ENCODE measurements at places on chromosomes 16 and 17.

- DNase-seq: peak; percentile 80
Observed at GRCh38 chr16:69481901-69482341, 57.5 kb downstream of the CYB5B start.

GRCh38 chr17:63170795-63171194, 204.8 kb downstream of the TANC2 start:
- DNase-seq: no peak

GRCh38 chr16:8929086-8929748, 34.5 kb downstream of the USP7 start:
- DNase-seq: no peak

DNA sequence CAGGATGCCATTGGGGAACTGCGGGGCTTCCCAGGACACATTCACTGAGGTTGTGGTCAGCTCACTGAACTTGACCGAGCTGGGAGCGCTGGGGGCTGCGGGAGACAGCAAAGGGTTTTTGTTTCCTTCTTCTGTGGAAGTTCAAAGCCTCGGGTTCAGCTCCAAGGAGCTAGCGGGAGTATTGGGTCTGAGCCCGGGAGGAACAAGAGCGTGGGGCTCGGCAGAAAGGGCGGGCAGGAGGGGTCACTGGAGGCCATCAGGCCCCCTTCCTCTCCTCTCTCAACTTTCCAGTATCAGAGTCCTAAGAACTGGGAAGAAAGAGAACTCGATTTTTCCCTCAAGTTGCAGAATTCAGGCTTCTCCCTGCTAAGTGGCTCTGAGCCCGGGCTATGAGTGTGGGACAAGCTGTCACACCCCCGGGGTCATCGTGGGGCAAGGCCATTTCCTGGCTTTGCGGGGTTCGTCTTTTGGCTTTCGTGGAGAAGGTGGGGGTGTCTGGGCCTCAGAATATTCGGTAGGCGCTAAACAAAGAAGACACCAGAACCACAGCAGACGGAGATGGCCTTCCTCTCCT, 53.6 kb upstream of the CDC42EP4 start:
- DNase-seq: no peak

GRCh38 chr17:57945996-57946797, 9.0 kb downstream of the CUEDC1 start:
- no peak for DNase-seq

- DNase-seq: peak; percentile 10
Observed at GRCh38 chr16:55207693-55208428, 116.1 kb upstream of the IRX6 start.

DNA sequence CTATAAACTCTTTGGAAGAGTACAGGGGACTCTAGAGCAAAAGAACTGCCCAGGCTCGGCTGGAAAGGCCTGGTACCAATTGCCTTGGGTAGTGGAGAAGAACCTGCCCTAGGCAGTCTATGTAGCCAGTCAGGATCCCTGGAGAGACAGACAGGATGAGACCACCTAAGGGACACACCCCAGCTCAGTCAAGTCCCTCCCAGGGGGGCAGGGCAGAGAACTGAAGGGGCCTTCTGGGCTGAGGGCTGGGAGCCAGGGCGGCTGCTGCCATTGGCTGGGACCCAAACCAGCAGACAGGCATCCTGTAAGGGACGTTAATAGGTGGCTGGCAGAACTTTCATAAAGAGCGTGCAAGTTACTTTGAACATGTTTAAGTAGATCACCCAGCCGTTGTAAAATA, 12.8 kb upstream of the SLC38A8 start:
- DNase-seq: no peak

DNA sequence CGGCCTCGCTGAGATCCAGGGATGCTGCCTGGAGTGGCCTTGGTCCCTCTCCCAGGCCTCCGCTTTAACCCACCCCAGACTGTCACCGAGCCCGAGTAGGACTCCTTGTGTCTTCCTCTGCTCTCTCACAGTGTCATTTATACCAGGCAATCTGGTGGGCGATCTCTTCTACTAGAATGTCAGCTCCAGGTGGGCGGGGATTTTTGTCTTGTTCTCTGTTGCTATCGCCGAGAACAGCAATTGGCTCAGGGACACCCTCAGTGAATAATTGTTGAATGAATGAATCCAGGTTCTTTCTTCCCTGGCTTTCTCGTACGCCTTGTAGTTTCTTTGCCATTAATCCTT, 591 bp downstream of the DHX38 start:
- DNase-seq: no peak

DNA sequence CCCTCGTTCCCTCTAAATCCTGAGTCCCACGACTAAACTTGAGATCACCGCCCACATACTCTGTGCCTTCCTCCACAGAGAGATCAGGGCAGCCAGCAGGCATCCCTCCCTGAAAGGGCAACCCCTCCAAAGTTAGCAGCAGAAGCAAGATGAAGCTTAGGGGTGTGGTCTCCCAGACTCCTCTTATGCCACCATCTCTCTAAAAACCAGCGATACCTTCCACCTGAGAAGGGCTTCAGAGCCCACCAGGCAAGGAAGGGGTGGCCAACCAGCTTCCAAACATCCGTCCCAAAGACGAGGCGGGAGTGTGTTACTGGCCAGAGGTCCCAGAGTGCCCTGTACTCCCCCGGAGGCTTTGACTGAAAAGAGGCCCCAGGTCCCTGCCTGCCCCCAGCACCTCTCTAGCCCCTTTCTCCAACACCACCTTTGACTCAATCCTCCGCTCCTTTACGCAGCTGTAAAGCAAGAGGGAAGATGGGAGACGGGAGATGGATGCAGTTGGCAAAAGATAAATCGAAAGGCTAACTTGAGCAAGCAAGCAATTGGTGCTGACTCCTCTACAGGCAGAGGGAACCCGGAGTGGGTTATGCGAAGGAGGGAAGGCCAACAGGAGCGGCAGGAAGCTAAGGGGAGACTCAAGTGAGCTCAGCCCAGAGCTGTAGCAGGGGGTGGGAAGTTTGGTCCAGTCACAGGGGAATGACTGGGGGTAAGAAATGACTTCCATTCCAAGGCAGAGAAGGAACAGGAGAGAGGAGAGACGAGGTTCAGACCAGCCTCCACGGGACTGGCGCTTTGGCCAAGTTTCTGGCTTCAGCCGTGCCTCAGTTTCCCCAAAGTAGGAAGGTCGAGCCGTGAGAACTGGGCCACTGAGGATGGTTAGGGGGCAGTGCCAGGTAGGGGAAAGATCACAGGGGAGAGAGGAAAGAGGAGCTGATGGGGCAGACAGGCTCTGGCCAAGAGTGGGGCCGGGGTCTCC, 1.0 kb downstream of the ST3GAL2 start:
- no peak for DNase-seq

DNA sequence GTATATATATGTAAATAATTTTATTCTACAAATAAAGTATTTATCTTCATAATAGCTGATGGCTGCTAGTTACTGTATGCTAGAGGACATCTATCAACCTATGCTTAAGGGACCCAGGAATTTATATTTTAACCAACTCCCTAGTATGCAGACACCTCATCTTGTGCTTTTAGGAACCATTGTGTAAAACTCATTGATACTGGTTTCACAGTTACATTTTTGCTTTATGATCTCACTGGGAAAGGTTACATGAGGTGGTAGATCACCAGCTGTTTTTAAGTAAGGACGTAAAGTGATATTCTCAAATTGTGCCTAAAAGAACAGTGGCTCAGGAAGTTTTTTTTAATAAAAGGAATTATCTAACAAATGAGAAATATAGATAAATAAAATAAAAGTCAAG, 56.4 kb downstream of the VMP1 start:
- DNase-seq: no peak

DNA sequence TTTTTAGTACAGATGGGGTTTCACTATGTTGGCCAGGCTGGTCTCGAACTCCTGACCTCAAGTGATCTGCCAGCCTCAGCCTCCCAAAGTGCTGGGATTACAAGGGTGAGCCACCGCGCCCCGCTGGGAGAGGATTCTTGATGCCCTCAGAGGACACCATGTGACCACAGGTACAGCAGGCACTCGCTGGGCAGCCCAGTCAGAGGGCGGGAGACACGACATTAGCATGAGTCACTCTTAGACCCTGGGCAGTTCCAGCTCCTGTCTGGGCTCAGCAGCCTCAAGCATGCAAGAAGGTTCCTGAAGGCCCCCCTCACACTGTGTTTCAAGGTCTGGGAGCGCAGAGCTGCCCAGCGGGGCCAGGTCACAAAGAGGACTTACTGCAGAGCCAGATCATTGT, 11.9 kb downstream of the STAC2 start:
- DNase-seq: no peak

GRCh38 chr17:8223356-8224126, 13.2 kb upstream of the AURKB start:
- no peak for DNase-seq

DNA sequence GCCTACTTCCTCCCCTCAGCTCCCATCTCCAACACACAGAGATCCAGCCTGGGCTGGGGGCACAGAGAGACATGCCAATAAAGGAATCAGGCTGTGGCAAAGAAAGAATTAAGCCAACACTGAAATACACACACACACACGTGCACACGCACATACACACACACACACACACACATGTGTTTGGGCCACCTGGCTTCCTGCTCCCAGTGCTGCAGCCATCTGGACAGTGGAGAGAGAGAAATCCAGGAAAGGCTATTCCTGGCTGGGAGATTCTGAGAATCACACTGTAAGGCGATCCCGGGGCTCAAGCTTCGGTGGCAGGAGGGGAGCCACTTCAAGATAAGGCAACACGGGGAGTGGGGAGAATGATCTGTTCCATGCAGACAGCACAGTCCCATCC, 72.4 kb downstream of the NOG start:
- DNase-seq: no peak

DNA sequence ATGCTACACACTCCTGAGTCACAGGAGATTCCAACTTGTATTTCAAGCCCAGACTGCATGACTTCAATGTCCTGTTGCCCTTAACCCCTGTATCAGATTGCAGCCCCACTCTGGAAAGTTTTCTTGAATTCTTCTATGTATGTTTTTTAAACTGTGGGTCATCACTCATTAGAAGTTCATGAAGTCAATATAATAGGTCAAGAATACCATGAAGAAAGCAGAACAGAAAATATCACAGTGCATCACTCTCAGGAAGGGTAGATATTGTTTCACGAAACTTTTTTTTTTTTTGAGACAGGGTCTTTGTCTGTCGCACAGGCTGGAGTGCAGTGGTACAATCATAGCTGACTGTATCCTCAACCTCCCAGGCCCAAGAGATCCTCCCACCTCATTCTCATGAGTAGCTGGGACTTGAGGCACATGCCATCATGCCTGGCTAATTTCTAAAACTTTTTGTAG, 20.5 kb downstream of the PRKCB start:
- DNase-seq: no peak
